ENCODE measurements at places on chromosomes 5 and 9.

GRCh38 chr5:117559005-117559844, 984.6 kb upstream of the SEMA6A start:
- DNase-seq, result no peak

DNA sequence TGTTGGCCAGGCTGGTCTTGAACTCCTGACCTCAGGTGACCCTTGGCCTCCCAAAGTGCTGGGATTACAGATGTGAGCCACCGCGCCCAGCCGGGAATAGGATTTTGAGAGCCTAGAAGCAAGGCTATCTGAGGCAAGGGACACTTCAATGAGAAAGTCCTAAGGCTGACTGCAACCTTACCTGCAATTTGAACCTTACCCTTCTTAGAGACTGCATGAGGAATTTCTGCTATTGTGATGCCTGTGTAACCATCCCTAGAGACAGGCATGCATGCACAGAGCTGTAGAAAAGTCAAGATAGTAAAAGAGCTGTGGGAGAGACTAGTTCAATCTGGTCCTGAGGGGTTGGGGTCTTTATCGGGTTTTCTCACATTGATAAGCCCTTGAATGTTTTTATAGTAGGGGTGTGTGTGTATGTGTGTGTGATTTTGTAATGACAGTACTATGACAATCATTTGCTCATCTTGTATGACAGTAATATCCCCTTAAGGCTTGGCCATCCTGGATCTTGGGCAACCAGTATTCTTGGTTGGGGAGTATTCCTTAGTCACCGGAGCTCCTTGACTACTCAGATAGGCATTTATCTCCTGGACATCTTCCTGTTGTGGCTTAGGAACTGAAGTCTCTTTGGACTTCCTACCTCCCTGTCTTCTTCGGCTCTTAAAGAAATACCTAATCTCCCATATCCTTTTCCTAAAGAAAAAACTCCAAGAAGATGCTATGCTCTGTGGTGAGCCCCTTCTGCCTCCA, 11.2 kb downstream of the DNAJB5 start:
- no peak for DNase-seq

DNA sequence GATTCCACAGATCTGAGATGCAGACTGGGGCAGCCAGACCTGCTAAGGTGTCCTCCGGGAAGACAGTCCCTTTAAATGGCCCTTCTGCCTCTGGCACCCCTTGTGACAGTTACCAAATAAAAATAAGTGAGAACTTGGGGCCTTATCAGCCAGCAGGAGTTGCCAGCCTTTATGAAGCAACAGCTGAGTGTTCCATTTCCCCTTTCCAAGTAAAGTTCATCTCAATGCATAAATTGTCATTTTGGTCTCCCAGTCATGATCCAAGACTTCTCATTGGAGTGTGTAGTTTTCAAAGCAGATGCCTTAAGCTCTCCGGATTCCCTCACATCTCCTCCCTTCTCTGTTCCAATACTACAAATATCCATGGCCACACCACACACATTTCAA, 4.1 kb downstream of the PTCH1 start:
- DNase-seq, result no peak

DNA sequence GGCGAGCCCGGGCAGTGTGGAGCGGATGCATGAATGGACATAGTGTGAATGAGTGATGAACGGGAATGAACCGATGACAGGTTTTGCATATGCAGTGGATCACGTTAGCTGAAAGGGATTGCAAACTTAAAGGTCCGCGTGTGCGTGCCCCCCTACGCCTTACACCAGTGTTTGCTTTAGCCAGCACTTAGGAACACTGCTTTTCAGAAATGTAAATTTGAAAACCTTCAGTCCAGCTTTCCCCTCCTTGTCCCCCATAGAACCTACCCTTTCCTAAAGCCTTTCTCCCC, 692 bp downstream of the PSAT1 start:
- DNase-seq, result no peak

DNA sequence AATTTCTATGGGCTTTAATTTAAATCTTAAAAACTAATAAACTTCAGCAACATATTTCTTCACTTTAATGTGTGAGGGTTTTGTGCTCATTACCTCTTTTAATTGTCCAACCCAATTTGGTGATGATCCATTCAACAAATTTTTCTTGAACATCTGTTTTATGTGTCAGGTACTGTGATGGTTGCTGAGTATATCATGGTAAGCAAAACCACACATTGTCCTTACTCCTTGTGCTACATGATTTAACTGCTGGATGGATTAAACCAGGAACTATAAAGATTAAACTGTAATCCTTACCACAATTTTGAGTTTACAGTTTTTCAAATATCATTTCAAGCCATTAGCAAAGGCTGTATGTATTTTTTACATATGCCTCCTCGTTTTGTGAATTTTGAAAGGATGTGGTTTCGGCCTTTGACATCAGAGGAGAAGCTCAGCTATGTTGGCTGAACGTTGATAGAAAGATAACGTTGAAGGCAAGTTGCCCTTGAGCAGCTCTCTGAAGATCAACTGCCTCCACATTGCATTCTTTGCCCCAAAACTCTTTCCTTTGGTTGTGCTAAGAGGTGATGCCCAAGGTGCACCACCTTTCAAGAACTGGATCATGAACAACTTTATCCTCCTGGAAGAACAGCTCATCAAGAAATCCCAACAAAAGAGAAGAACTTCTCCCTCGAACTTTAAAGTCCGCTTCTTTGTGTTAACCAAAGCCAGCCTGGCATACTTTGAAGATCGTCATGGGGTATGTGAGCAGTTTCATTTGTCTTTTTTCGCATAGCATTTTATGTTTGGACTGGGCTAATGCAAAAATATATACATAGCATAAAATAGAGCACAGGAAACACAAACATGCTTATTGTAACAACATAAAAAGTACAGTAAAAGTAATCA, at the start of gene ITK:
Gene ITK, plus strand, starts transcription at position 467 of the 891 bp plus-strand sequence. Its CDS starts 138 bp downstream, at position 605.
- peak; percentile 52 for DNase-seq

- DNase-seq, result peak; percentile 22
Measured at GRCh38 chr5:38994324-38994927, 79.8 kb downstream of the RICTOR start.

DNA sequence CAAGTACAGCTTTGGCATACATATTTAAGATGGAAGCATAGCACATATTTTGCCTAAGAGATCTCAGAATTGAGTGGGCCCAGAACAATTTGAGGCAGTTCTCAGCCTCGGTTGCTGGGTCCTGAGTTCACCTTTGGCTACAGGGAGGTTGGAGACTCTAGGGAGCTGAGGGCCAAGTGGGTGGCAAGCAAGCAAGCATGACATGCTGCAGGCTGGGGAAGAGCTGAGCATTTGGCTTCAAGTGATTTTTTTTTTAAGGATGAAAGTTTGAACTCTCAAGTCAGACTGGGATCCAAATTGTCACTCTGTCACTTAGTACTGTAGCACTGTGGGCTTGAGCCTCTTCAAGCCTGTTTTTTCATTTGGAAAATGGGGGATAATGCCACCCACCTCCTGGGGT, 160.5 kb downstream of the MED27 start:
- DNase-seq, result no peak

- DNase-seq, result no peak
Measured at GRCh38 chr5:83810511-83810910, 89.9 kb upstream of the HAPLN1 start.

GRCh38 chr5:106185661-106186081, 1485.1 kb downstream of the EFNA5 start:
- no peak for DNase-seq

GRCh38 chr9:121748727-121749423, 97.4 kb downstream of the DAB2IP start:
- no peak for DNase-seq

DNA sequence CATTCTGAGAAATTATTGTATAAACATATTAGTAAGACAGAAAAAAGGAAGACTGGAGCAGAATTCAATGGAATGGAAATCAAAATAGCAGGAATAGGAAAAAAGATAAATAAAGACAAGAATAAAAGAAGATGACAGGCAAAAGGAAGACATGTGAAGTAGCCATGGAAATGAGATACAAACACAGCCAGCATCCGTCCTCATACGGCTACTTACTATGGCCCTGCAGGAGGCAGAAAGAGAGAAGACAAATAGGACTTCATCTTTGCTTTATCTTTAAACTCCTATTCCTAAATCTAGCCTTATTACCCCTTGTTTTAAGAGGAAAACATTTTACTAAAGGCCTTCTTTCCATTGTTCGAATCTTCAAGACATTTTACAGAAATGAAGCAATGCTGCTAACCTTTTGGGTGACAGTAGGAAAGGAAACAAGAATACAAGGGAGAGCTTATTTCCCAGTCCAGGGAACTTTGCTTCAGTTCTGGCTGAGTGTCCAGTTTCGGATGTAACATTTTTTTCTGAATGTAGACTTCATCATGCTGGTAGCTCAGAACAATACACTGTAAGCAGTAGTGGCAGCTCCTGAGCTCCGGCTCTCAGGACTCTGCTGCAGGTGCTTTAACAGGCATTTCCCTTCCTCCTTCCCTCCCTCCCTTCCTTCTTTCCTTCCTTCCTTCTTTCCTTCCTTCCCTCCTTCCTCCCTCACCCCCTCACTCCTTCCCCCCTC, 106.4 kb upstream of the SLC12A2 start:
- no peak for DNase-seq

DNA sequence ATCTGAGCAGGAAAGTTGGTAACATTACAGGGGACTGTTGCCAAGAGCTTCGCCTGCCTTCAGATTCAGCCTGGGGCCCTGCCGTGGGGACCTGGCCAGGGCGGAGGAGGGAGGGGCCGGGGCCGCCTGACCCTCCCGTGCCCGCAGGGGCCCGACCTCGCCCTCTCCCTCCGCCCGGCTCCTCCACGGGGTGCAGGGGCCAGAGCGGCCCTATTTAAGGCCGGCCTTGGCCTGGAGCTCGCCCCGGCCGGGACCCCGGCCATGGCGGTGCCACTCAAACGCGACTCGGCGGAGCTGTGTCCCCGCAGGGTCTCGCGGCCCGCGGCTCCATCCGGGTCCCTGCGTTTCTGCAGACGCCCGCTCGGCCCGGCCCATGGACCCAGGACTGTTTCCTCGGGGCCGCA, 757 bp downstream of the TMEM250 start:
- no peak for DNase-seq

- DNase-seq, result no peak
Measured at GRCh38 chr5:14958188-14958587, 86.6 kb upstream of the ANKH start.

- DNase-seq, result no peak
Measured at GRCh38 chr5:16994565-16994964, 58.5 kb upstream of the MYO10 start.

DNA sequence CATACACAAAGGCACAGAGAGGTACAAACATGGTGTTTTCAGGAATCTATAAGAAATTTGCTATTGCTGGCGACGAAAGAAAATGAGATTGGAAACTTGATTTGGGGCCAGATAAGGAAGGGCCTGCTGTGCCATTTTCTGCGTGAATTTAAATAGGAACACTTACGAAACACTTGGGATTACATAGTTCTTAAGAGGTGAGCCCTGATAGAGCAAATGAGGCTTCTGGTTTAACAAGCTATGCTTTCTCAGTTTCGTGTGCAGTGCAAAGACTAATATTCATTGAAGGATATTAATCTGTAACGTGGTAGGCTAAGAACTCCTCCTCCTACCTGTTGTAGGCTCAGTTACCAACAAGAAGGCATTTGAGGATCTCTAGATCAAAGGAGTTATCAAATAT, 93.1 kb downstream of the CDK5RAP2 start:
- no peak for DNase-seq

- DNase-seq, result no peak
Measured at GRCh38 chr5:11734369-11734768, 169.9 kb downstream of the CTNND2 start.

GRCh38 chr5:81405126-81405891, 11.4 kb upstream of the ACOT12 start:
- no peak for DNase-seq

GRCh38 chr5:102664616-102665335, 90.3 kb upstream of the PAM start:
- no peak for DNase-seq

Data from stimulated activated CD4-positive, alpha-beta T cell treated with anti-CD3 and anti-CD28 coated beads, Interleukin-4, amount 100 ng/mL, for 24 hours (primary cell).